ENCODE measurements at places on chromosomes 13 and 19.

GRCh38 chr13:98782654-98783053 lies 30.2 kb upstream of the SLC15A1 start:
- peak; percentile 41 for DNase-seq

DNA sequence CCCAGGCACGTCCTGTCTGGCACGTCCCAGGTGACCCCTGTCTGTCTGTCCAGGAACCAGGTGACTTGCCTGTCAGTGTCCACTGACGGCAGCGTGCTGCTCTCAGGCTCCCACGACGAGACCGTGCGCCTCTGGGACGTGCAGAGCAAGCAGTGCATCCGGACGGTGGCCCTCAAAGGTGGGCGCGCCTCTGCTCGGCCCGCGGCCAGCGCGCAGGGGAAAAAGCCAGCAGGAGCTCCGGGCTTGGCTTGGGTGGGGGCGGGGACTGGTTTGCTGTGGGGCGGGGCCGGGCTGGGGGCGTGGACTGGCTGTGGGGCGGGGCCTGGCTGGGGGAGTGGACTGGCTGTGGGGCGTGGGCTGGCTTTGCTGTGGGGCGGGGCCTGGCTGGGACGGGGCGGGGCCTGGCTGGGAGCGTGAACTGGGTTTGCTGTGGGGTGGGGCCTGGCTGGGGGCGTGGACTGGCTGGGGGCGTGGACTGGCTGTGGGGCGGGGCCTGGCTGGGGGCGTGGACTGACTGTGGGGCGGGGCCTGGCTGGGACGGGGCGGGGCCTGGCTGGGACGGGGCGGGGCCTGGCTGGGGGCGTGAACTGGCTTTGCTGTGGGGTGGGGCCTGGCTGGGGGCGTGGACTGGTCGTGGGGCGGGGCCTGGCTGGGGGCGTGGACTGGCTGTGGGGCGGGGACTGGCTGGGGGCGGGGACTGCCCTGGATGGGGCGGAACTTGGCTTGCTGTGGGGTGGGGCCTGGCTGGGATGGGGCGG lies 7.2 kb downstream of the WDR18 start:
- peak; percentile 66 for DNase-seq

DNA sequence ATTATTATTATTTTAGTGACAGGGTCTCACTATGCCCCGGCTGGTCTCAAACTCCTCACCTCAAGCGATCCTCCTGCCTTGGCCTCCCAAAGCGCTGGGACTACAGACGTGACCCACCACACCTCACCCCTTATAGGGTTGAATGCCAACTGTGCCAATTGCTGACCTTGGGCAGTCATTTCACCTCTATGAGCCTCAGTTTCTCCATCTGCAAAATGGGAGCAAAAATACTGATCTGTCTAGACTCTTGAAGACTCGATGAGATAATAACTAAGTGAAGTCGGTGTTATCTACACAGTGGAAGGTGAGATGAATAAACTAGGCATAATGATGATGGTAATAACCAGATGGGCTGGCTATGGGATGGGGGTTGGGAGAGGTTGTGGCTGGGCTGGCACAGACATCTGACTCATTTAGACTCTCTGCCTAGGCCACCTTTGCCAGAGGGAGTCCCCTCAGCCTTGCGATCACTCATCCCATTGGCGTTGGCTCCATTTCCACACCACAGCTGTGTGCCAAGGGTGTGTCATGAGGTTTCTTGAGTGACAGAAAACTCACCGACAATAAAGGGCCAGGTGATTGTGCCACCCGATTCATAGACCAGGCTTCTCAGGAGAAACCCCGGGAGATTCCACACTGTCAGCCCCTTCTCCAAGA lies at the start of gene CASP14:
Gene CASP14, plus strand, starts transcription at position 596 of the 657 bp plus-strand sequence. CDS start 2,772 bp downstream, outside the sequence.
- no peak for DNase-seq

DNA sequence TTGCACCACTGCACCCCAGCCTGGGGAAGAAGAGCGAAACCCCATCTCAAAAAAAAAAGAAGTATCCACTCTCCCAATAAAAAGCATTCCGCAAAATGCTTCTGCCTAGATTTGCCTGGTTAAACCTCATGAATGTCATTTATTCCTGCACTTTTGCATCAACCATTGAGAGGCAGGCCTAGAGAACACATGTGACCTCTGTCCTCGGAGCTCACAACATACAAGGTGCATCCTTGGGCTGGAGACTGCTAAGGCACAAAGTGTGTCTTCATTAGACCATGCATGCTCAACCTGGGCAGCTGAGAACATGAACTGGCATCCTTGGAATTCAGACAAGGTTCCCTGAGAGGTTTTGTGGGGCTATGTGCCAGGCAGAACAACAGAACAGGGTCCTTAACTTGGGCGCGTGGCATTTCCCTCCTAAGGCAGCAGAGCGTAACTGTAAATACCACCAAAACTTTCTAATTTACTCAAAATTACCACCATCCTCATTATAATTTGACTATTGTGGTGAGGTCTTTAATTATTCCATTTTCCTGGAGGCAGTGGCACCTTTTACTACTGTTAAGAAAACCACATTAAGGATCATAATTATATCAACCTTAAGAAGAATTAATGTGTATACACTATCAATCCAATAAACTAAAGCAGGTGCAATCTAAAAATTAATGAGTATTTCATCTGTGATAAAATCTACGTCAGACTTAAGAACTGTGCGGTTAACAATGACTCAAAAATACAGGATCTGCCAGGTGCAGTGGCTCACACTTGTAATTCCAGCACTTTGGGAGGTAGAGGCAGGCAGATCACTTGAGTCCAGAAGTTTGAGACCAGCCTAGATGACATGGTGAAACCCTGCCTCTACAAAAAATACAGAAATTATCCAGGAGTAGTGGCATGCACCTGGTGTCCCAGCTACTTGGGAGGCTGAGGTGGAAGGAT lies 13.8 kb downstream of the RCBTB1 start:
- no peak for DNase-seq

- DNase-seq: no peak
Observed at GRCh38 chr19:50264483-50265186, 61.2 kb downstream of the MYH14 start.

- DNase-seq: no peak
Observed at GRCh38 chr19:55228403-55229031, at the start of gene TMEM86B. TSS of gene TMEM86B (minus strand) at chr19:55228763. CDS start at chr19:55228741, 22 bp downstream.

DNA sequence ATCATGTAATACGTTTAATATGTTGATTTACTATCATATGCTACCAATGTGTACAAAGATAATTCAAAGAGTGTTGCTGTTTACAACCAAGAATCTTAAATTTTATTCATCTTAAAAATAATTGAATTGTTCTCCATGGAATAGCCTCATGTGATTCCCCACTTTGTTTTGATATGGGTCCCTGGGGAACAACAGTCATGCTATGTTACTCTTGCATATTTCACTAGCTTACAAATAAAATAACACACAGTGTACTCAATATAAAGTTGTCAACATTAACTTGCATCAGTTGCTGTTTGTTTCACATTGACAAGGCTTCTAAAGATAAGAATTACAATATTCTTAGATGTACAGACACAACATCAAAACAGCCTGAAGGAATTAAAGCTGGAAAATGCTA lies 2.3 kb downstream of the ENOX1 start:
- DNase-seq: no peak
